ENCODE measurements at places on chromosomes 16 and 17.

DNA sequence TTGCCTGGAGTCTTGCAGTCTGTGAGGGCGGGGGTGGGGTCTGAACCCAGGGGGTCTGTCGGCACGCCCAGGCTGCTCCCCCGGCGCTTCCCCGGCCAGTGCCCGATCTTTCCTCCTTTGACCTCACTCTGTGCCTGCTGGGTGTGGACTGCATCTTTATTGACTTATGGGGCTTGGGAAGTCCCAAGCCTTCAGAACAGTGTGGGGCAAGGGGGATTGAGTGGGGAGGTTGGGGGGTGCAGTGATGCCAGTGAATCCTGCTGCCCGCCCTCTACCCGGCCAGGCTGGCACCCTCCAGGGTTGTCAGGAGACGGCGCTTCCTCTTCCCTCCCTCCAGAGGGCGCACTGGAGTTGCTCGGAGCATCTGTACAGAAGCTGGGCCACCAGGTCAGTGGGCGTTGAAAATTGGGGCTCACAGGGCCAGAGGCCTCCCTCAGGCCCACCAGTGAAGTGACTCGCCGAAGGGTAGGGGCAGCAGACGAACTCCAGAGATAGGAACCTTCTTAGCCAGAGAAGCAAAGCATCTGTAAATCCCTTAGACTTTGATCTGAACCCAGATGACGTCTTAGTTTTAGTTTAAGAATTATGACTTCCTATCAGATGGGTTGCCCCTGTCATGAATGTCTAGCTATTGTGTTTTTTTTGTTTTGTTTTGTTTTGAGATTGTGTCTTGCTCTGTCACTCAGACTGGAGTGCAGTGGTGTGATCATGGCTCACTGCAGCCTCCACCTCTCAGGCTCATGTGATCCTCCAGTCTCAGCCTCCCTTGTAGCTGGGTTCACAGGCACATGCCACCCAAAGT lies 184.8 kb upstream of the CIBAR2 start:
- peak; percentile 72 for DNase-seq

GRCh38 chr17:19402171-19402570 lies 8.9 kb upstream of the RNF112 start:
- DNase-seq: no peak

GRCh38 chr16:66376577-66377305 lies 10.2 kb downstream of the CDH5 start:
- DNase-seq: no peak

GRCh38 chr16:11417487-11417886 lies 72.2 kb downstream of the RMI2 start:
- no peak for DNase-seq

GRCh38 chr17:48621410-48622392 lies 4.5 kb downstream of the HOXB9 start:
- no peak for DNase-seq

- peak; percentile 76 for DNase-seq
Observed at GRCh38 chr16:29899516-29900101, at the start of gene SEZ6L2. TSS of gene SEZ6L2 (minus strand) at chr16:29899550. CDS start at chr16:29899019, 531 bp downstream.

DNA sequence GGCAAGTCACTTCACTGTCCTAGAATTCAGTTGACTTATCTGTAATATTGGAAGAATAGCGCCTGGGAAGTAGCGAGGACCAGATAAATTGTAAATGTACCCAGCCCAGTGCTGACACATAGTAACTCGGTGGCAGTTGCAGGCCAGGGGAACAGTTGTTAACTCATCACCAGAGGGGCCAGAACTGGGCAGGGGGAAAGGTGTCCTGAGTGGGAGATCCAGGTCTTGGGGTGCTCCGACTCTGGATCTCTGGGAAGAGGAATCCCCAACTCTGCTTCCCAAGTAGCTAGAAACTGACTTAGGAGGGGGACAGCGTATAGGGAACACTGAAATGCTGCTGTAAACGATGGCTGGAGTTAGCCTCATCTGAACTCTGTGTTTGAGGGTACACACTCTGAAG lies 23.0 kb downstream of the BCL7C start:
- DNase-seq: no peak

GRCh38 chr16:89919535-89920406 lies 1.1 kb downstream of the MC1R start:
- DNase-seq: no peak

- DNase-seq: no peak
Observed at GRCh38 chr17:1552932-1553331, 9.7 kb downstream of the PITPNA start.

Data from activated CD4-positive, alpha-beta T cell treated with anti-CD3 and anti-CD28 coated beads, Interleukin-2, Interleukin-6, amounts not matched to agents 100 ng/mL and 50 ng/mL, durations not matched to agents 16 hours and 8 hours (primary cell).